Mammary epithelial cell (primary cell): ENCODE measurements at places on chromosomes 2 and 18.

GRCh38 chr2:25829377-25829704, 48.9 kb downstream of the ASXL2 start:
- no peak for DNase-seq

DNA sequence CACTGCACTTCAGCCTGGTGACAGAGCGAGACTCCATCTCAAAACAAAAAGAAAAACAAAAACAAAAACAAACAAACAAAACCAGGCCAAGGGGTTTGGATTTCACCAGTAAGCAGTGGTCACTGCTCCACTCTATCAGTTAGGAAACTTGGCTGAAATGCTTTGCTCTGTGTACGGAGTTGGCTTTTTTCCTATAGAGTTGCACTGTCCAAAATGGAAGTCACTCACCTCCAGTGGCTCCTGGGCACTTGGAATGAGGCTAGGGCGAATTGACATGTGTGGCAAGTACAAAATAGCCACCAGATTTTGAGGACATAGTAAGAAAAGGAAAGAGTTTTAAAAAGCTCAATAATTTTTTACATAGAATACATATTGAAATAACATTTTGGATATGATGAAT, 228.7 kb downstream of the LOXHD1 start:
- DNase-seq, result no peak

- no peak for DNase-seq
Observed at GRCh38 chr2:214592011-214592410, 181.2 kb downstream of the VWC2L start.

GRCh38 chr18:55096263-55096951, 137.1 kb upstream of the CCDC68 start:
- peak; percentile 62 for DNase-seq

GRCh38 chr2:66700677-66701066, 265.7 kb downstream of the MEIS1 start:
- DNase-seq, result no peak

GRCh38 chr2:46216213-46216612, 81.0 kb upstream of the EPAS1 start:
- DNase-seq, result peak; percentile 95

- no peak for DNase-seq
Observed at GRCh38 chr2:77666251-77666980, 144.2 kb upstream of the LRRTM4 start.

DNA sequence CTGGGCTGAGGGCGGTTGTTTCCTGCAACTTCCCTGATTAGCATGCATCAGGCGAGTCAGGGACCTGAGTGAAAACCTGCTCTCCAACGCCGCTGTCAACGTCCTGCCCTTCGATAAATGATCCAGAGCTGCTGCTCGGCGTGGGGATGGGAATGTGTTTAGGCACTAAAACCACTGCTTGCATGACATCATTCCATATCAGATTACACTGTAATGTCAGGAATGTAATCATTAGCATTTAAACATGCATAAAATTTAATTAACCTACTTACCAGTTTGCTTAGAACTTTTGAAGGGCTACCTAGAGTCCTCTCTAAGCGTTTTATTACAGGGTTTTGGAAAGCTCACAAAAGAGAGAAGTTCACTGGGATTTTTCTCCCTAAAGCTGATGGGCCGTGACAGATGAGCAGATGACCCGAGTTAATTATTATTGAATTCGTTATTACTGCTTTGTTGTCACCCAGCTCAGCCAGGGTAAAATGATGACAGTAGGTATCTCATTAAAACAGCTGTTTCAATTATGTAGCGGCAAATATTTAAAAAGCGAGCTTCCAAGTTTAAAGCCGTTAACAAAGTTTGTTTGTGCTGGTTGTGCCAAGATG, 685.6 kb upstream of the SALL3 start:
- no peak for DNase-seq

DNA sequence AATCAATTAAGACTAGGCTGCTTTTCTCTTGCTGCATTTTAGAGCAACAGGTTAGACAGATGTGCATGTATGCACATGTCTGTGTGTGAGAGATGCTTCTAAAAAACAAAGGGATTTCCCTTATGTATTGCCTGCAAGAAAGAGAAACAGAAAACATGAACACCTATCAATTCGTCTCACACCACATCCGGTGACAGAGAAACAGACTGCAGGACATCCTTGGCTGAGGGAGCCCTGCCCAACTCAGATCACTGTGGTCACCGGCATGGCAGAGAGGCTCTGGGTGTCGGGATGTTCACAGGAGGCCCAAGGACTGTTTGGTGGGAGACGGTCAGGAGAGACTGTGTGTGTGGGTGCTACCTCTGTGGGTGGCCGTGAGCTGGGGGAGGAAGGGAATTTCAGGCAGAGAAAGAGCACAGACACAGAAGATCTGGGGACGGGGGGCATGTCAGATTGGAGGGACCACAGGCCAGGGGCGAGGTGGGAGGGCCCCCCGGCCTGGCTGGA, 24.9 kb downstream of the FHL2 start:
- DNase-seq, result peak; percentile 78

GRCh38 chr2:151052850-151053660, 208.6 kb downstream of the RBM43 start:
- no peak for DNase-seq

- no peak for DNase-seq
Observed at GRCh38 chr2:69034122-69034521, 21.1 kb downstream of the ANTXR1 start.

DNA sequence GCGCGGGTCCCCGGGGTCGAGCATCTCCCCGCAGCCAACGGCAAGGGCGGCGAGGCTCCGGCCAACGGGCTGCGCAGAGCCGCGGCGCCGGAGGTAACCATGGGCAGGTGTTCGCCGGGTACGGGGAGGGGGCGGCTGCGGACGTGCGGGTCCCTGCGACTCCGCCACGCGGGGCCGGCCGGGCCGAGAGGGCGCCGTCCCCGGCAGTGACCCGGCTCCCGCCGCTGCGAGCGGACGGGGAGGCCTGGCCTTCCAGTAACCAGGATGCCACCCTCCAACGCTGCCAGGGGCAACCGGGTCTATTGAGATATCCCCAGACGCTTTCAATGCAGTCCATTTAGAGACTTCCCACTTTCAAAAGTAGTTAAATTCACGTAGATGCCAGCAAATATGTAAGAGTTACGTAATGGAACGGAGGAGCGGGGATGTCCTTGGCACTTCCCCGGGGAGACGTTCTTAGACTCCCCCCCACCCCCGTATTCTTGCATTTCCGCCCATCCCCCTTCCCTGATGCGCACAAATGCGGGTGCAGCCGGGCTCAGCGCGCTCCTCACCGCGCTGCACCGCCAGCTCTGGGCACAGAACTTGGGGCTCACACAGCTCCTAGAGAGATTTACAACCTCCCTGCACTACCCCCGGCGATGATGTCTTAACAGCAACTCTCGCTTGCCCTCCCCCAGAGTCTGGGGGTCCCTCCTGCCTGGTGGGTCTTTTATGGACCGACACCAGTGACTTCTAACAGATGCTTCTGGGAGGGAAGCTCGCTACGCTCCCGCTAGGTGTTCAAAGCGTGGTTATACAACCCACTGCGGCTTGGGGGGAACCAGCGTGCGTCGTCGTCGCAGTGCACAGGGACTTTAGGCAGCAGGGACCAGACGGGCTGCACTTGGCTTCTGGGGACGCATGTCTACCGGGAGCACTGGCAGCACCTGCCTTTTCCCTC, 657 bp downstream of the SGPP2 start:
- no peak for DNase-seq

DNA sequence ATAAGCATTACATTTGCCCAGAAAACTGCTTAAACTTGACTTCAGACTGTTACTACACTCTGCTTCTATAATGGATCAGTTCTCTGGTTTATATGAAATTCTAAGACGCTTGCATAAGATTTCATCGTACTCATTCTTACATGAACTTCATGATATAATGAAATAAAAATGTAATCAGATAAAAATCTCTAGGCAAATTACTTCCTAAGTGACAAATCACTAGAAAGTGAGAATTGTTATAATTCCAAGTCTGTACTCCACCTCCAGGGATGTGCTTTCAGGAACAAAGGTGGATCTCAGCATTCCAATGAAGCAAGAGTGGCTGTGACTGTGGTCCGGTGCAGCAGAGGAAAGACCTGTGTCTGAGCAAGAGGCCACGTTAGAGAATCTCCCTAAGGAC, 226.2 kb downstream of the PIEZO2 start:
- DNase-seq, result no peak

DNA sequence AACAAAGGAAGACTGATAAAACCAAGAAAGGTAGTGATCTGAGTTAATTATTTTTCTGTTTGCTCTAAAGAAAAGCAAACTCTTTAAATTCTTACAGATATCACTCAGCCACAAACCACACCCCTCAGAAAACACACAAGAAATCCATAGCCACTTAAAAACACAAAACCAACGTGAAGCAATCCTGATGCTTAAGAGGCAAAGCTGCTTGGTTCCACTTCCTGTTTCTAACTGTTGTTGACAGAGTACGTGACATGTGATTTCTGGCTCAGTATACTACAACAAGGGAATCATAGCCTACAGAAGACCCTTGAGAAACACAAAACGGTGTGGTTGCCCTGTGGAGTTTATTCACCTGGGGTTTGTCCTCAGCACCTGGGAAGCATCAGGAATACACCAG, 240.9 kb upstream of the APCDD1 start:
- DNase-seq, result peak; percentile 41

DNA sequence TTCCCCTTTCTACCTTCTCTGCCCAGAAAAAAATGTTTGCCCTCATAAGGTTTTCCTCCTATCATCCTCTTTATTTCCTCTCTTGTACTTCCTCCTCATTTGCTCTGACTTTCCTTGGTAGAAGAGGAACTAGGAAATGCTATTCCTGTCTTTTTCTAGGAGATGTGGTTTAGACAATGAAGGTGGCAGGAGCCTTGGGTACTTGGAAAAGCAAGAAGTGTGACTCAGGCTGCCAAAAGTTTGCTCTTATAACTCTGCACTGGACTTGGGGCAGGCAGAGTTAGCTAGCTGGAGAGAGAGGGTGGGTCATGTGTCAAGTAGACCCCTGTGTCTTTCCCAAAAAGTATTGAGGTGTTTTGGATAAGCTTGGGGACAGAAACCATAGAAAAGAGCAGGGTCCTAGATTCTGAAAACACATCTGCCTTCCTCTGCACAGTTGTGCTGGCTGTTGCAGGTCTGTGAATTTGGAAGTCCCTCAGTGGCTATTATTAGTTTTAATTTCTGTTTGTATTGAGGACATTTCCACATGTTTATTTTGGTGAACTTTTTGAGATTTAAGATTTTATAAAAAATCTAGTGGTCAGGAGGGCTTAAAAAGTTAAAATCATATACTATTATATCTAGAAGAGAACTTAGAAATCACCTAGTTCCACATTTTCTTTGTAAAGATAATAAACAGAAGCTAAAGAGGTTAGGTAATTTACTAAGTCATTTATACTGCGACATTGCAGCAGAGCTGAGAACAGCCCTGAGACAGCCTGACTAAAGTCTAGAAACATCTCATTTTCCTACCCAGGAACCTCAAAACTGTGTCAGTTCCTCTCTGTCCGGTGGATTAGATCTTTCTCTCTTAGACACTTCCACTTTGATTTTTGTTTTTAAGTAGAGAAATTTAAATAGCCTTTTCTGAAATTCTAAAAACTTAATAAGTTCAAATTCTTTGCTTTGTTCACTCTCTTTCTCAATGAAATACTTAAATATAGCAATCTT, 16.0 kb downstream of the INSIG2 start:
- DNase-seq, result no peak

GRCh38 chr2:144751142-144751905, 231.4 kb upstream of the ZEB2 start:
- no peak for DNase-seq

GRCh38 chr2:215260097-215260677, 51.7 kb upstream of the ATIC start:
- no peak for DNase-seq

DNA sequence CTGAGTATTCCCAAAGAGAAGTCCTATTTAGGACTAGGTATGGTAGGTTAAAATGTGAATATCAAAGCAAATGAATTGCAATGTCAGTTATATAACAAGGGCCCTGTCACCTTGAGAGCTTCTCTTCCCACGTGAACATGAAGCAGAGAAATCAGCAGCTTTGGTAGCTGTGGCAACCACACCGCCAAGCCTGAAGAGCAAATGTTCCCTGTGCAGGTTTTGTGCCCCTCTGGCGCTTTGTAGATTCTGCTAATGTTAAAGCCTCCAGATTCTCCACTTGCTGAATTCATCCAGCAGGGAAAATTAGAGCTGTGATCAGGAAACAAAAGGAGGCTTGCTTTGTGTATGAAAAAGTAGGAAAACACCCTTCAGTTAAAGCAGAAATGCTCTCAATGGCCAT, 322.6 kb downstream of the RBM43 start:
- no peak for DNase-seq

DNA sequence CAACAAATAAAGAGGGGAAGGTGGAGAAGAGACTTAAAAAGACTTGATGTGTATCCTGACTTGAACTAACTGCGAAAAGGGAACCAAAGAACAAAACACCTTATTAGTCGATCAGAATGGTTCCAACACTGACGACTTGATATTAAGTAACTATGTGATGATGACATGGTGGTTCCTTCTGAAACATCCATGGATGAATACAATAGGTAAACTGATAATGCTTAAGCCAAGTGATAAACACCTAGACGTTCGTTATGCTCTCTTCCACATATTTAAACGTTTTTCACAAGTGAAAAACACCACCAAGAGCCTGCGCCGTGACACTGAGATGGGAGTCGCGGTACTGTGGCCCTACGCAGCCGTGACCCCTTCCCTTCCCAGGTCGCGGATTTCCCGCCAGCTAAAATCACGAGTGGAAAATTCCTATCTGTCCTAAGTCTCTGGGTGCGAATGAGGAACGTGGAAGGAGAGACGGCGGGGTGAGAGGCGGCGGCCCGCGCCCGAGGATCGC, 797 bp downstream of the TTC32 start:
- peak; percentile 39 for DNase-seq

GRCh38 chr2:26521913-26522180, 43.9 kb upstream of the OTOF start:
- no peak for DNase-seq

DNA sequence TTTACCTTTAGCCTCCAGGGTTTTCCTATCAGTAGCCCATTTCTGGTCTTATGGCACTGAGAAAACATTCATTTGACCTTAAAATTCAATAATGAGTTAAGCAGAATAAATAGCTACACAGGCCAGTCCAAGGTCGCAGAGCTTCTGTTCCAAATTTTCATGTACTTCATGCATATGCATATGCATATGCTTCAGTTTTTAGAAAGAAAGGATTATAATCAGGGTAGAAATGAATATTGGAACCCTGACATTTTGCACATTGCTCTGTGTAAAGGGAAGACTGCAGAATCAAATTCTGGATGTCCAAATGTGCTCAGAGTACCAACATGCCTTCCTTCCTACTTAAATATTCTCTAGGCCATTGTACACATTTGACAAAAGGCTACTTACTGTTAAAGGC, 104.9 kb downstream of the DPP4 start:
- DNase-seq, result no peak

- peak; percentile 22 for DNase-seq
Observed at GRCh38 chr2:199197448-199197847, 260.3 kb downstream of the SATB2 start.

GRCh38 chr2:584863-585823, 92.1 kb downstream of the TMEM18 start:
- no peak for DNase-seq

GRCh38 chr2:197167608-197168314, 142.8 kb downstream of the ANKRD44 start:
- no peak for DNase-seq

DNA sequence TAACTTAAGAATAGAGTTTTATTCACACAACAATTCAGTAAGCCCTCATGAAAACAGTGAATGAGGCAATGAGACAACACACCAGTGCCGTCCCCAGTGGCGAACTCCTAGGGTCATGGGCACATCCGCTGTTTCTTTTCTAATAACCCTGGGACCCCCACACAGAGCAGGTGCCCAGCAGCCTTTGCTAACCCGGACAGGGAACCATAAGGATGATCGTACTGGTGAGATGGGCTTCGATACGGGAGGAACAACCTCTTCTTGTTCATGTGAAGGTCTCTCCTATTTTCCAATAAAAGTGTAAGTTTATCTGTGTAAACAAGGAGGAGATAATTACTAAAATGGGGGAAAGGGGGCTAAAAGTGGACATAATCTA, 97.4 kb upstream of the MGAT4A start:
- DNase-seq, result no peak
